ENCODE measurements at places on chromosomes 12 and 14.

- no peak for DNase-seq
These were observed 30.9 kb downstream of the CDKN1B start for GRCh38 chr12:12748044-12748443.

GRCh38 chr12:42652048-42652447, 62.5 kb upstream of the PRICKLE1 start:
- no peak for DNase-seq

DNA sequence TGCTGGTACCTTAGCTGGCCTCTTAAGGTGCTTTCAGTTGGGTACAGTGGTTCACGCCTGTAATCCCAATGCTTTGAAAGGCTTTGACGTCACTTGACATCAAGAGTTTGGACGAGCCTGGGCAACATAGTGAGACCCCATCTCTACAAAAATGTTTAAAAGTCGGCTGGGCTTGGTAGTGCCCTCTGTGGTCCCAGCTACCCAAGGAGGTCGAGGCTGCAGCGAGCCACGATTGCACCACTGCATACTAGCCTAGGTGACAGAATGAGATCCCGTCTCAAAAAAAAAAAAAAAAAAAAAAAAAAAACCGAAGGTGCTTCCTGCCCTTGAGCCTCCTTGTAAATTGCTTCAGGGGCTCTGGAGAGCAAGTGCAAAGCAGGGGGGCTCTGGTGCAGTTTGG, 50.0 kb downstream of the ACACB start:
- DNase-seq, result no peak

DNA sequence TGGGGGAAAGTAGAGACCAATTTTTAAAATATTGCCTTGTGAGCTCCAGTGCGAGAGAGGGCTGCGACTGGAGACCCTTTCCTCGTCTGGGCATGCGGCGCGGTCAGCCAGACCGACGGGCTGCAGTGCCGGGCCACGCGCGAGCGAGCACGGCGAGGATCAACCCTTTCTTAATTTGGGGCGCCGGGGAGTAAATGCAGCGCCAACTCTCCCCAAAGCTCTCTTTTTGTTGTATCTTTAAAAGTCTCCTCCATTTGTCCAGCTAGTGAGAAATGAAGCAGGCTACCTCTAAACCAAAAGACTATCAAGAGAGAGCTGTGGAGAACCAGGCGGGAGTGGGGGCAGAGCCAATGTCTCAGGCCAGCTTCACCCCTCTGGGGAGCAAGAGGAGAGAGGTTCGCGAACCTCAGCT, 1.4 kb downstream of the SIX1 start:
- no peak for DNase-seq

DNA sequence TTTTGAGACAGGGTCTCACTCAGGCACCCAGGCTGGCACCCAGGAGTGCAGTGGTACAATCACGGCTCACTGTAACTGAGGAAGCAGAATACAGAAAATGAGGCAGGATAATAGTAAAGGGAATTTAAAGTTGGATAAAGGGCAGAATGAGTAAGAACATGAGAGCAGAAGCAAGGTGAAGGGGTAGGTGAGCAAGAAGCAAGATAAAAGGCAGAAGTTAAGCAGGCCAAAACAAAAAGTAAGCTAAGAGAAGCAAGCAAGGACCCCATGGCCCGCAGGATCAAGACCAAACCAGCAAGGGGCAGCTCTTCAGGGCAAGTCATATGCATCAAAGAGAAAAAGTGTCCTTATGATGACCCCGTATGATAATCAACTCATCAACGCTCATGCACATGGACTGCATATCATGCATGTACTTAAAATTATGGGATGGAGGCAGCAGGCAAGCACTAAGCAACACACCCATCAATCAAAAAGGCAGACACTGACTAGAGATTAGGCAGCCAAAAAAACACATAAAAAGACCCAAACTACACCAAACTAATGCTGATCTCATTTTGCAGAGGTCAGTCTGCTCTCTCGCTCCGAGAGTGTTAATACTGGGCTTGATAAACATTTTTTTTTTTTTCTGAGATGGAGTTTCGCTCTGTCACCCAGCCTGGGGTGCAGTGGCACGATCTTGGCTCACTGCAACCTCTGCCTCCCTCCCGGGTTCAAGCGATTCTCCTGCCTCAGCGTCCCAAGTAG, 11.6 kb downstream of the TIMELESS start:
- DNase-seq, result no peak

GRCh38 chr14:37093364-37093763, 79.0 kb downstream of the SLC25A21 start:
- no peak for DNase-seq

GRCh38 chr12:57984629-57985151, 43.3 kb downstream of the ATP23 start:
- no peak for DNase-seq

- peak; percentile 92 for DNase-seq
These were observed 40.9 kb downstream of the CCDC85C start for GRCh38 chr14:99562856-99563748.

DNA sequence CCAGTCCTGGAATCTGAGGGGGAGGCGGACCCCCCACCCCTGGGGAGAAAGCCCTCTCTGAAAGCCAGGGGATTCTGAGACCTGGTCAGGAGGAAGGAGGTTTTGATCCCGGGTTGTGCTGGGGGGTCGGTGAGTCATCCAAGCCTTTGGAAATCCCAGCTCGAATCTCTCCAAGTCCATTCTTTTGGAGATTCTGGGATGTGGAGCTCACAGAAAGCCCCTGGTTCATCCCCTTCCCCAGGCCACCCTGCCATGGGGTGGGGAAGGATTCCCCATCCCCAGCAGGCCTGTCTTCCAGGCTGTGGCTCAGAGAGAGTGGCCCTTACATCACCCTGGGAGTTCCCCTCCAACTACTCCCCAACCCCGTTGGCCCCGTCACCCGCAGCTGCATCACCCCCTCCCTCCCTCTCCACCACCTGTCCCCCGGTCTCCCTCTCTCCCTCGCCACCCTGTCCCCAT, 14.3 kb downstream of the EXOC3L4 start:
- no peak for DNase-seq

DNA sequence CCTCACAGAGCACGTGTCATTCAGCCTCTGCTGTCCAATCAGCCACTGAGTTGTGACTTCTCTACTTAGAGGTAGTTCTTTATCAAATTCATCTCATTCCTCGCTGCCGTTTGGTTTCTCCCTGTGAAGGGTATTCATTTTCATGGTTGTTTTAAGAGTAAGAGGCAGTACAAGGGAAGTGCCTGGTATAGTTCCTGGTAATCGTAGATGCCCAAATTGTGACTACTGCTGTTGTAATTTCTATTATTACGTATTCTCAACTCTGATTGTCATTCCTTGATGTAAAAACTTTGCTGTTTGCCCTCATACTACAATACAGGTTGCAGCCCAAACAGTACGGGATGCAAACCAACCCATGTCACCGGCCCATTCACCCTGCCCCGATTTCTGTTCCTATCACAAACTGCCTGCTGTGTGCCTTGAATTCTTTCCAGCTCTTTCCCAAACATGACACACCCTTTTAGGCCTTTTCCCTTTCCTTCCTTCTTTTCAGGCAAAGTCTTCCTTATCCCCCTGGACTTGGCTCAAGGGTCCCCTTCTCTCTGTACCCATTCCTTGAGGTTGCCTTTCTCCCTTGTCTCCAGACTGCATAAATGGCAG, 93.0 kb downstream of the SLC25A47 start:
- no peak for DNase-seq

DNA sequence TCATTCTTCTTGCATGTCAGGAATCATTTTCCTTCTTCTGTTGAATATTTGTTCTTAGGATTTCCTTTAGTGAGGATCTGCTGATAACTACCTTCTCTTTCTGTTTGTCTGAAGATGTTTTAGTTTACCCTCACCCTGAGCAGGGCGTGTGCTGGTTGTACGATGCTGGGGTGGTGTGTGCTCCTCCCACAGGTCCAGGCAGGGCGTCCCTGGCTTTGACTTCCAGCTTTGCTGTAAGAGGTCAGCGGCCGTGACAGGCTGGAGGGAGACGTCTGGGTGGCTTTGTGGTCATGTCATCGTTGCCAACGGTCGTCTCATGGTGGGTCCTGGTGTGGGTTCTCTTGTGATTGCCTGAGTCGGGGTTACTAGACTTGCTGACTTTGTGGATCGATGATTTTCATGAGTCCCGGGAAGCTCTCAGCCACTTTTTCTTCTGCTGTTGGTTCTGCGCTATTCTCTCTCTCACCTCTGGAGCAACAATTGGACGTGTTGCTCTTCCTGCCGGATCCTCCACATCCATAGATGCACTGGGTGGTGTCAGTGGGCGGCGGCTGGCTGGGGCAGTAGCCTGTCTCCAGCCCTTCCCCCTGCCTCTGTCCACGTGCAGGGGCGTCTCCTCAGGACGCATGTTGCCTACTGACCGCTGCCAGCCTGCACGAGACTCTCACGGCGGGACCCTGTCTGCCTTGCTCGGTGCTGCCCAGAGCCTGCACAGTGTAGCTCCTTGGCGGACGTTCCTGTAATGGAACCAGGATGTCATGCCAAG, 8.4 kb downstream of the PACS2 start:
- no peak for DNase-seq

DNA sequence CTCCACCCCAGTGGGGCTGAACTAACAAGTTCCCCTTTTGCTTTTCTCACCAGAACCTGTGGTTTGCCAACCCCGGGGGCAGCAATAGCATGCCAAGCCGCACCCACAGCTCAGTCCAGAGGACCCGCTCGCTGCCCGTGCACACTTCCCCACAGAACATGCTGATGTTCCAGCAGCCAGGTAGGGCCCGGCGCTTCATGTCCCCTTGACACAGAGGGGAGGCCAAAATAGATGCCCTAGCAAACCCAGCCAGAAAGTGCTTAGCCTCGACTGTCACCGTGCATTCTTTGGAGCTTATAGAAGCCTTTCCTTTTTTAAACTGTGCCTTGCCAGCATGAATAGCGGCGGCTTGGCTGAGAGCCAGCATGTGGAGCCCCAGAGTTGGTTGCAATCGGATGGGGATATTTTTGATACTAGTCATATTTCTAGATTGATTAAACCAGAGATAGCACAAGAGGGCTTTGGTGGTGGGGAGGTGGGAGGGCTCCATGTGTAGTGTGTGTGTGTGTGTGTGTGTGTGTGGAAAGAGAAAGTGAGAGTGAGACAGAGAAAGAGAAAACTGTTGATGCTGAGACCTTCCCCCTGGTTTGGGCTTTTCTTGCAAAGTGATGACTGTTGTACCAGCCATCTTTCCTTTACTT, 126.1 kb downstream of the GCH1 start:
- DNase-seq, result no peak

- DNase-seq, result no peak
These were observed 58.9 kb downstream of the ANAPC7 start for GRCh38 chr12:110344657-110345056.

DNA sequence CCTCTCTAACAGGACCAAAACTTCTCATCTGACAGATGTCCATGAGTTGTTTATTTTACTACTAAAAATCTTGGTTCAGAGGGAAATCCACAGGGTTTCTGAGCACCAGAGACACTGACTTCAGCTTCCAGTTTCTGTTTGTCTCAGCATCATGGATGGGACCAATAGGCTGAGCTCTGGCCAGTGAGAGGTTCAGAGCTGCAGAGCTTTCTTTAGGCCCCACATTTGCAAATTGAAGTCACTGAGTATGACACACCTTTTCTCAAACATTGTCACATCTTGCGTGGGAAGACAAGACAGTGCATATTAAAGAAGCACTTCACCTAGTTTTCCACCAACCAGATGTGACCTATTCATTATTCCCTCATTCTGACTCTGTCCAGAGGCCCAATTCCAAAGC, 45.2 kb downstream of the RDH12 start:
- no peak for DNase-seq

GRCh38 chr12:79707830-79708229, 17.1 kb upstream of the PAWR start:
- no peak for DNase-seq

GRCh38 chr12:92143686-92144630, 1.7 kb downstream of the BTG1 start:
- DNase-seq, result peak; percentile 62

- no peak for DNase-seq
These were observed 611.0 kb downstream of the CCER1 start for GRCh38 chr12:90343966-90344365.

DNA sequence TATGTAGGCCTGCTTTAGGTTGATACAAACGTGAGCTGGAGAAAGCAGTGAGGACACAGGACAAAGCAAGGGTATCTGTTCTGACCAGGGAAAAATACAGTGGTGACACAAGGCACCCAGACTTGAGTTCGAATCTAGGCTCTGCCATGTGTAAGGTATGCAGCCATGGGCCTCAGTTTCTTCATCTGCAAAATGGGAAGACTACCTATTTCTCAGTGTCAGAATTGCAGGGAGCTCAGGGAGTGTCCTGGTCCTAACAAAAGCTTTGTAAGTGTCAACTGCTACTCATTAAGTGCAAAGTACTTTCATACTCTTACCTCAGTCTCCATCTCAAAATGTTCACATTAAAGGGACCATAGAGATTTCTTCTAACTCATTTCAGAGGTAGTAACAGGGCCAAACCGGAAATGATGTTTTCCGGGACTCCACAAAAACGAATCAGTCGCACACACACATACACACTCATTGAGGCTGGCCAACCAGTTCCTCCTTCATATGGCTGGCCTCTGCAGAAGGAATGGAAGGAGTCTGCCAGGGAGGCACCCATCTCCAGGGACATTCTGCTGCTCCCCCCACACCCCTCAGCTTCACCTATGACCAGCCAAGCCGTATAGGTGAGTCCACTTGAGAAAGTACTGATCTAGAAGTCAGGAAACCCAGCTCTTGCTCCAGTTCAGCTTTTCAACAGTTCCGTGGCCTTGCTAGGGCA, 7.8 kb downstream of the CTDSP2 start:
- no peak for DNase-seq

DNA sequence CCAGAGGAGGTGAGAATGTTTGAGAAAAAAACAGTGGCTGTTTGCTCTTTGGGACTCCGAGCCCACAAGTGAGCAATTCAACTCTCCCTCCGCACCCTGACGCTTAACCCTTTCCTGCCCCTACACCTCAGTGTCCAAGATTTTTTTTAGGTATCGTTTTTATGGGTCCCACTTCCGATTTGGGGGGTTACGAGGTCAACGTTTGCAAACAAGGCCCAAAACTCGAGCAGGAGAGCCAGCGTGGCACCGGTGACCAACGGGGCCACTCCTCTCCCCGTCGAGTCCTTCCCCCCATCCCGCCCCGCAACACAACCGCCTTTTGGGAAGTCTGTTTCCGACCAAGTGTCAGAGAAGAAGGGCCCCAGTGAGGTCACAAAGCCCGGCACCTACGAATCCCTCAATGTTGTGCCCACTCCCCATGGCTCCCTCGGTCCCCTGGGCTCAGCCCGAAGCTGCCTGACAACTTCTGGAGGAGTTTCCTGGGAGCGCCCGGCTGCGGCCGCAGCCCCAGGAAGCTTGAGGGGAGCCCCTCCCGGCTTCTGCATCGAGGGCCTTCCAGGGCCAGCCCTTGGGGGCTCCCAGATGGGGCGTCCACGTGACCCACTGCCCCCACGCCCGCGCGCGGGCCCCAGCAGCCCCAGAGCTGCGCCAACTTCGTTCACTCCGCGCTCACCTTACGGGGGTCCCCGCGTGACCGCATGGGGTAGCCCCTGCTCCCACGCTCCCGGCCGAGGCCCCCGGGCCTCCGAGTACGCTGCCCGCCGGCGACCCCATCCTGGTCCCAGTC, 1.2 kb downstream of the CDK2AP1 start:
- DNase-seq, result no peak

- peak; percentile 6 for DNase-seq
These were observed 144.2 kb downstream of the KIF26A start for GRCh38 chr14:104282332-104283196.

GRCh38 chr12:109466821-109467220, 10.3 kb downstream of the KCTD10 start:
- DNase-seq, result no peak
